ENCODE measurements at places on chromosomes 5 and 9. TPM values are rescaled to one million over a fixed set of nuclear protein-coding genes. Genes with fewer than 3 reads are reported as not detected.

The CORO2A gene
- total RNA-seq, result 1.7 TPM

- H3K27me3 ChIP-seq, result no peaks in the 10 kb centered on the region
- no peaks in the 10 kb centered on the region for H3K36me3 ChIP-seq
These were observed 24.4 kb upstream of the TRIO start for GRCh38 chr5:14118551-14119320.

DNA sequence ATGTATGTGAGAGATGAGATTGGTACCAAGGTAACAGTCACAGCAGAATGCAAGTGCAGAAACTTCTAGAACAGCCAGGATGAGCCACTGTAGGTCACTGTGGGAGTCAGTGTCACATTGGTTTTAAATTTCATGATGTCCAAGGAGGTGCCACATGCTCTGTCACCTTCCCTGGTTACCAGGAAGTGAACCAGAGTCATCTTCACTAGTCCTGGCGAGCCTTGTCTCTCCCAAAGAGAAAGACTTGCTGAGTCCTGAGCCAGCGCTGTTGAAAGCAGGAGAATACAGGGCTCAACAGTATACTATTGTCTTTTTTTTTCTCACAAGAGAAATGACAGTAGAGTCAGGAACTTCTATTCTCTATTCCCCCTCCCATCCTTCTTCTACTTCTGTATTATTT, 615.5 kb downstream of the RAB3C start:
- H3K27ac ChIP-seq, result no peak overlapping the region
- H3K4me3 ChIP-seq, result no peak overlapping the region
- DNase-seq, result no peak
- no peaks in the 10 kb centered on the region for H3K36me3 ChIP-seq

- H3K4me1 ChIP-seq, result peaks cover 29% of the 10 kb centered on the region
- H3K27ac ChIP-seq, result no peak overlapping the region
- no peak overlapping the region for H3K4me3 ChIP-seq
- peaks cover 4% of the 10 kb centered on the region for H3K27me3 ChIP-seq
- DNase-seq, result no peak
These were observed 1.1 kb upstream of the PDZD2 start for GRCh38 chr5:31637851-31638250.

The ST8SIA4 gene
- total RNA-seq, result 22.8 TPM

The SLC1A3 gene
- 456 TPM for total RNA-seq

DNA sequence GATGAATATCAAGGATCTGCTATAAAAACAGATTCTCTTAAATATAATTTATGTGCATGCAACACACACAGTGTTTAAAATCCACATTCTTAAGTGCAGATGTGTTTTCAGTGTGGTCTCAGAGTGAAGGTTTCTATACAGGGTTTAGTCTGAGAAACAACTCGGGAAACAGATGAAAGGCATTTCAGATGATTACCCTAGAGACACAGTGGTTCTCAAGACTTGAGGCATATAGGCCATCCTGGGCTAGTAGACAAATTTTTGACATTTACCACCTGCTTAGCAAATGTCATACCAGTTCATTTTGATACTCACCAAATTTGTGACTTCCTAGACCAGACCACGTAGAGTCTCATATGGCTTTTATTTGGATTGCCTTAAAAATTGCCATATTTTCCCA, 216.5 kb downstream of the ARL15 start:
- no peaks in the 10 kb centered on the region for H3K36me3 ChIP-seq
- no peak overlapping the region for H3K4me3 ChIP-seq
- DNase-seq, result no peak
- H3K27me3 ChIP-seq, result no peaks in the 10 kb centered on the region

The CCDC69 gene
- total RNA-seq, result 4.5 TPM

The OR1Q1 gene
- not detected for total RNA-seq

GRCh38 chr9:130197888-130198287, 25.7 kb downstream of the NCS1 start:
- DNase-seq, result no peak

DNA sequence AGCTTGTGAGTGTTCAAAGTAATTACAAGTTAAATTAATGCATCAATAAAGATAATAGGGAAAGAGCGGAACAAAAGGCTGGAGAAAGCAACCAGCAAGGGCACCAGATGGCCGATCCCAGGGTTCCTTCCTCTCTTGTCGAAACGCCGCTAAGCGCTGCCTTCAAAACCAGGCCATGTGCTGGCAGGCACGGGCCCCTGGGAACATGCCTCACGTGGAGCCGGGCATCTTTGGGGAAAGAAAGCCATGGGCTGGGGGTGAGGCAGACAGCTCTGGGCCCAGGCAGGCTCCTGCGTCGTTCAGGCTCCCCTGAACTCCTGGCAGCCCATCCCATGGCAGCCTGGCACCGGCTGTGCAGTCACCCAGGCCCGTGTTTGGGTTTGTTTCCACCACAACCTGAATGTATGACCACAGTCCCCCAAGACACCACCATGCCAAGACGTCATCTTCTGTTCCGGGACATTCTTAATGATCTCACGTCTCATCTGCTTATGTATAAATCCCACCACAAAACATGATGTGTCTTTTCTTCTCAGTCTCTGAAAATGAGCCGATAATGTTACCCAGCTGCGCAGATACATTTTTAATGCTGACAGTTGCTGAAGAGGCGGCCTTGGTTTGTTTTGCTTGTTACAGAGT, 110.4 kb upstream of the SARDH start:
- peaks cover 59% of the 10 kb centered on the region for H3K4me1 ChIP-seq
- no peak for DNase-seq
- no peaks in the 10 kb centered on the region for H3K27me3 ChIP-seq

Measured in spinal cord (tissue), 10 donors.